AML-193 (cell line): ENCODE measurements at places on chromosomes 2 and 18.

DNA sequence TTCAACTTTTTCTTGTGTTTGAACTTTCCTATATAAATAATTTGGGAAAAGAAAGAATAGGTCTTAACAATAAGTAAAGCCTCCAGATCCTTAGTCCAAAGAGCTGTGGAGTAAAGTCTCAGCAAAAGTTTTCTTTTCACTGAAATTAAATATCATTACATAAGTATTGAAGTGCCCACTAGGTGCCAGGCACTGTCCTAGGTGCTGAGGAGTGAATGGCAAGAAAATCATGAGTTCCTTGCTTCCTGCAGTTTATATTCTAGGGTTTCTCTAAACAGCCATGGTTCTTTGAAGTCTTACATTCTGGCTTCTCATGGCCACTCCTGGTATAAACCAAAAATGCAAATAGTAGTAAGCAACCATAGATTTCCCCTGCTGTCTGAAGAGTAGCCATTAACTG, 59.7 kb downstream of the SPP2 start:
- no peak for DNase-seq

- no peak for DNase-seq
Measured at GRCh38 chr2:45851576-45852304, 200.3 kb downstream of the PRKCE start.

GRCh38 chr18:76801567-76802505, 20.5 kb upstream of the ZNF236 start:
- no peak for DNase-seq

GRCh38 chr18:28065793-28066186, 111.1 kb downstream of the CDH2 start:
- DNase-seq = no peak

- DNase-seq = no peak
Measured at GRCh38 chr2:200713704-200714064, 98.0 kb upstream of the BZW1 start.

DNA sequence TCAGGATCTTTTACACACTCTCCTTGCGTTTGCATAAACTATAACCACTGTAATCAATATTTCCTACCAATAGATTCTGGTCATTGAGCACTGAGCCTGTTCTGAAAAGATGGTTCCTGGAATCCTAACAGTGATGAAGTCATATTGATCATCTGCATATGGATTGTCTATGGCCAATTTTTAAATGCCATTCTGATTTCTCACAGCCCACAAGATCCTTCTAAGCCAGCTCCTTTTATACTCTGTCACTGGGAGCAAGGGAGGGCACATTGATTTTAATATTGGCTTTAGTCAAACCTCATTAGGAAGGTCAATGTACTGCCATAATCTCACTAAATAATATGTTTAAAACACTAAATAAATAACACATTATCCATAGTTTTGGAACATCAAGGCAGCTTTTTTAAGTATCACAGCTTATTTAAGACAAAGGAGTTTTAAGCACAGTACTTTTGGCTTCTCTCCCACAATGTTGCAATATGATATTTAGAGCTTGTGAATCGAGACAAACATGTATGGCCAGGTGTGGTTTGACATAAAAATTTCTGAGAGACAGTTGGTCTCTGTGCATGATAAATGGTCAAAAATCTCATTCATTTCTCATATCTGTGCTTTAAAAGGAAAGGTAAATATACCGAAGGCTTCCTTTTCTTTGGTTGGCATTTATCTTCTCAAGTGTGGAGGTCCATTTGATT, 267.3 kb downstream of the MTX2 start:
- DNase-seq = no peak

DNA sequence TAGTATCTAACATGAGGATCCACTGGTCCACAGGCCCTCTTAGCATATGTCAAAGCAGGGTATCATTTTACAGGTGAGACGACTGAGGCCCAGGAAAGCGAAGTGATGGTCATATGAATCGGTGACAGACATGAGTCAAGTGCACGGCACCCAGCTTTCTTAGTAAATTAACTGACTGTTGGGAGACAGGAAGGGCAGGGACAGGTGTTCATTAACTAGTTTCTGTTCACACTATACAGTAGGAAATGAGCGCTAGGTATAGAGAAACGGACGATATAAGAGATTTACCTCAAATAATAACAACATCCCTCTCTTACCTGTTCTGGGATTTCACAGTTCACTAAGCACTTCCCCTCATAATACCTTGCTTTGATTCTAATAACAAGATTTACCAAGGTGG, 1.7 kb upstream of the SMARCAL1 start:
- DNase-seq = no peak

- DNase-seq = no peak
Measured at GRCh38 chr18:53795061-53795460, 429.4 kb downstream of the MBD2 start.
